Stimulated activated CD4-positive, alpha-beta T cell treated with anti-CD3 and anti-CD28 coated beads, Interleukin-2, amount 100 ng/mL, for 4 hours (primary cell): ENCODE measurements at places on chromosomes 5 and 9.
A peak's percentile ranks its signal among the peaks of the same experiment; 100 is the strongest.

DNA sequence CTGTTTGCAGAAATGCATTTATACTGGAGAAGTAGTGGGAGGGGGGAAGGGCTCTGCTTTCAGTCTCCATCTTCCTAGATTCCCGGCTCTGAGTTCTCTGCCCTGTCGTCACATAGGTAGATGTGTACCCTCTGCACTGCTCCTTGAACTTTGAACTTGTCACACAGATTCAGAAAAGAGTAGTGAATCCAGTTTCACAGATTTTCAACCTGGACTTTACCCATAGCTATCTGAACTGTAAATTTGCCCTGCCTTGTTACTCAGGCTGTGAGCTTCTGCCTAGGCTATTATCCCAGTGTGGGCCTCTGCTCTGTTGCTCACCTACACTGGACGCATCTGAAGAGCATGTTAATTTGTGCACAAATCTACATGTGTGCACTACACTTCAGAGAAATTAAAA is 12.8 kb upstream of the C9orf152 start:
- DNase-seq: no peak

GRCh38 chr5:43303242-43303641 is 10.0 kb downstream of the HMGCS1 start:
- no peak for DNase-seq

GRCh38 chr9:79325501-79325900 is 246.3 kb upstream of the TLE4 start:
- DNase-seq: no peak

DNA sequence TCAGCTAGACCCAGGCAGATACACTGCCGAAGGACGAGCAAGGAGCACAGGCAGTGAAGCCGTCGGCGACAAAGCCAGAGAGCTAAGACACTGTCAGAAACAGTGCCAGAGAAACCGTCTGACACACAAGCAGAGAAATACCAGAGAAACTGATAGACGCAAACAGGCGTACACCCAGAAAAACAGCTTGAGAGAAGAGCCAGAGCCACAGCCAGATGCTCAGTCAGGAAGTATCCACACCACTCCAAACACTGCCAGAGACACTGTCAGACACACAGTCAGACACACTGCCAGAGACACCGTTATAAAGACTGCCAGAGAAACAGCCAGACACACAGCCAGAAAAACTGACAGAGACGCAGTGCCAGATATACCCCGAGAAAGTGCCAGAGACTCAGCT is 19.1 kb downstream of the CNTFR start:
- DNase-seq: no peak

GRCh38 chr5:177368869-177369644 is 11.3 kb downstream of the RGS14 start:
- DNase-seq: no peak

GRCh38 chr9:1210954-1211353 is 160.8 kb downstream of the DMRT2 start:
- DNase-seq: no peak

DNA sequence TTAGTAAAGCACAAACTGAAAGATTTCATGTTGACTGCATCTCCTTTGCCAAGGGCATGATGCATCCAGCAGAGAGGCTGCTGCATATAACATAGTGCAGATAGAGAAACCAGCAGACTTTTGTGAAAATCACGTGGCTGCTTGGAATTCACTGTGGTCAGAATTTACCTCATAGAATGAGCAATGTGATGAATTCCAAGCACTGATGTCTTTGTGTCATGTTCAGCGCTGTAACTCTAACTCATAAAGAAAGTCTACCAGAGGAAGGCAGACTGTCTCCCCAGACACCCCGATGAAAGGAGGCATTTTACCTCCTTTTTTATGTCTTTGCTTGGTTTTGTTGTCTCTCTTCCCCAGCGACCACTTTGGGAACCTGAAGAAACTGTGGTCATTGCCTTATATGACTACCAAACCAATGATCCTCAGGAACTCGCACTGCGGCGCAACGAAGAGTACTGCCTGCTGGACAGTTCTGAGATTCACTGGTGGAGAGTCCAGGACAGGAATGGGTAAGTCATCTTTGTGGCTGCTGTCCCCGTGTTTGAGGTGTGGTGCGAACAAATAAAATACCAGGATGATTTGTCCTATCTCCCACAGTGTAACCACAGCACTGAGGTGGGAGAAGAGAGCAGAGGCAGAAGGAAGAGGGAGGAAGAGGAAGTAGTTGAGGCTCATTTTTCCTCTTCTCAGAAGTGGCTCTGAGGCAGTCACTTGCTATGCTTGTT is 42.0 kb downstream of the ITK start:
- DNase-seq: peak; percentile 86

- no peak for DNase-seq
Observed at GRCh38 chr9:100884518-100884917, 144.0 kb upstream of the PLPPR1 start.

DNA sequence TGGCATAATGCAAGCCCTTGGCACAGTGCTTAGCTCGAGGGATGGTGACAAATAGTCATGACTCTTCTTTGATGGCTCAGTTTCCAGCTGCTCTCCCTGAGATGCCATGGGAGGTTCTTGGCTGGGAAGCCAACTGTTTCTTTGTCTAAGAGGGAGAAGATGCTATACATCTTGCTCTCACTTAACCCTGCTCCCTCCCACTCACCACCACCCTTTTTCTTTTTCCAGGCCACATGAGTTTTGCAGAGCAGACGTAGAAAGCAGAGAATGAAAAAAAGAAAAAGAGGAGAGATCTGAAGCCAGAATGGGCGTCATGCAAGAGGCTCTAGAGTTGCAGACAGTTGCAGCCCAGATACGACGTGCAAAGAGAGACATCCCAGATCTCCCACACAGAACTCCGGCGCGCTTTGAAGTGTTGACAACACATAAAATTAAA is 160.5 kb downstream of the FGF18 start:
- DNase-seq: no peak

DNA sequence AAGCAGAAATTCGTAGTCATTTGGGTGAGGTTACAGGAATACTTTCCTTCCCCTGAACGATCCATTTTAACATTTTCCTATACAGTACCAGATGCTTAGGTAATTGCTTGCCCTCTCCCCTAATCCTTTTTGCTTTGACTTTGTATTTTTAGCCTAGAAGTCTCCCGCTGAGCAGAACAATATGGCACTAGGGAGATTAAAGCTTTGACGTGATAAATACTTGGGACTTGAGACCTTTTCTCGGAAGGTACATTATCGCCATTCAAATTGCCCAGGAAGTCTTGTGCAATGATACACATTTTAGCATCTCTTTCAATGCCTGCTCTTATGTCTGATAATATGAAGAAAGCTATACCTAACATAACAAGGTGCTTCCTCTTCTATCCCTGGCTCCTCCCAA is 22.9 kb upstream of the SPATA31C2 start:
- DNase-seq: no peak

DNA sequence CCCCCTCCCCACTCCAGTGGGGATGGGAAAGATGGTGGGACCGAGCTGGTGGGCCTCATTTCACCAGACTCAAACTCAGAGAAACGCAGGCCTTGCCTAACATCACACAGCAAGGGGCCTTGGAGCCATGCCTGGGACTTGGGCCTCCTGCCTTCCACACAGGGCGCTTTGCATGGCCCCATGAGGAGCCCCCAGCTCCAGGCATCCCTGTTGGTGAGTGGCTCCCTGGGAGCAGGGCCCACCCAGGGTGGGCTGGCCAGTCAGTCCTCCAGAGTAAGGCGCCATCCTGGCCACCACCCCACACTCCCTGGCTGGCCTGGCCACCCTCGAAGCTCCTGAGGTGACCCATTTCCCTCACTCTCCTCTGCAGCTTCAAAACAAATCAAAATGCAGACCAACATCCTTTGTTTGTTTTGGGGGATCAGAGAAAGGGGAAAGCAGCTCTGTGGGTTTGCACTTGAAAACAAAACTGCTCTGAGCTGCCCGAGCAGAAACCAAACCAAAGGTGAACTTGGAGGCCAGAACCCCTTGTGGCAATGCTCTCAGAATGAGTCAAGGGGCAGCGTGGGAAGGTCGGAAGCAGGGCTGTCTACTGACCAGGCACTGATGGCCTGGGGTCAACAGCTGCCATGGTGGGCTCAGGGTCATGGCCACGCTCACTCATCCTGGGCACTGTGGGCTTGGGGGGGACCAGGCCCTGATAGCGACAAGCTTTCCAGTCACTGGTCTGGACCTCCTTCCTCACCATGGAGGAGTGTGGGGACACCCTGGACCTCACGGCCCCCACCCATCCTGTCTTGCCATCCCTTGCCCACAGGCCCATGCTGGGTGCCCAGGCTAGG is 37.0 kb upstream of the VDAC1 start:
- no peak for DNase-seq

- no peak for DNase-seq
Observed at GRCh38 chr9:91907484-91908292, 42.3 kb downstream of the ROR2 start.

- DNase-seq: no peak
Observed at GRCh38 chr9:88972401-88972800, 18.9 kb upstream of the S1PR3 start.

DNA sequence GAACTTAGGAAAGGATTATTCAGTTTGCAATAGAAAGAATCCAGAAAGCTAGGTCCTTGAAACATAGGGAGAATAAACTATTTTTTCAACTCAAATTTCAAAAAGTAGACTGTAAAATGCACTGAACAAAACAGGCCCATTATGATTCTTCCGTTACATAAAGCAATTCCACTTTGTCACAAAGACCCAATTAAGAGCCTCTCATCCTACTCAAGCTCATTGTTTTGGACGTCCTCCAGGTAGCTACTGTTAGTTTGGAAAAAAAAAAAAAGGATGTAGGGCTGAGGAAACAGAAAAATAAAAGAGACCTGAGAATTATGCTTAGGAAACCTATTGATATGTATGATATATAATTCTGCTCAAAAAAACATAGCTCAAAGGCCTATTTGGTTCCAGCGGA is 74.0 kb downstream of the DIRAS2 start:
- no peak for DNase-seq

DNA sequence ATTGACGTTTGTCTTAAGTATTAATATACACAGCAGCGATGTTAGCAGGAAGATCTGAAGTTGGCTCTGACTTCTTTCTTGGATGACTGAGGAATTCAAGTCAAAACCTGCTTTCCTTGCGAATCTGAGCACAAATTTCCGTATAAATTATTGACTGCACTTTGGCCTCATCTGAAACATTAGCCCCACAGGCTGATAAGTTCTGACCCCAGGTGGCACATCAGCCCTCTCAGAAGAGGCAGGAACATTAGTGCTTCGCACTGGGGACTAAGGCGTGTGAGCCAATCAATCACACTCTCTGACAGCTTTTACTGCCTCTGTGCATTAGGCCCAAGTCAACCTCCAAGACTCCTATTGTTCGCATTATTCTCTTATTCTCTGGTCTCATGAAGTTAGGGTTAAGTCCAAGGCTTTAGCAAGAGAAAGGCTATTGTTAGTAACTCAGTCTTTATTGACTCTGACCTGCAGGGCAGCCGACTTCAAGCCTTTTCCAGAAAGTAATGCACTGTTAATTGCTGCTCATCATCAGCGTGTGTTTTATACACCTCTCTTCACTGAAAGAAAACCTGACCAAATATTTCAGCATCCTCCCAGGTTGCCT is 84.2 kb downstream of the ZNF608 start:
- no peak for DNase-seq

DNA sequence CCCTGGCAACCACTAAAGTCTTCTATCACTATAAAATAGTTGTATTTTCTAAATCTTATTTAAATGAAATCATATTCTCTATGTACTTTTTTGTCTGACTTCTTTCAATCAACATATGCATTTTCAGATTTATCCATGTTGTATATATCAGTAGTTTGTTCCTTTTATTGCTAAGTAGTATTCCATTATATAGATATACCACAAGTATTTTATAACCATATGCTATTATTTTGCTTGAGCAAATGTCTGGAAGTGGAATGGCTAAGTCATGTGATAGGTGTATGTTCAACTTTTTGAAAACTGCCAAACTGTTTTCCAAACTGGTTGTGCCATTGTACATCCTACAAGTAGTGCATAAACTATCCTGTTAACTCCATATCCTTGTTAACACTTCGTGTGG is 131.1 kb downstream of the CWC27 start:
- no peak for DNase-seq

DNA sequence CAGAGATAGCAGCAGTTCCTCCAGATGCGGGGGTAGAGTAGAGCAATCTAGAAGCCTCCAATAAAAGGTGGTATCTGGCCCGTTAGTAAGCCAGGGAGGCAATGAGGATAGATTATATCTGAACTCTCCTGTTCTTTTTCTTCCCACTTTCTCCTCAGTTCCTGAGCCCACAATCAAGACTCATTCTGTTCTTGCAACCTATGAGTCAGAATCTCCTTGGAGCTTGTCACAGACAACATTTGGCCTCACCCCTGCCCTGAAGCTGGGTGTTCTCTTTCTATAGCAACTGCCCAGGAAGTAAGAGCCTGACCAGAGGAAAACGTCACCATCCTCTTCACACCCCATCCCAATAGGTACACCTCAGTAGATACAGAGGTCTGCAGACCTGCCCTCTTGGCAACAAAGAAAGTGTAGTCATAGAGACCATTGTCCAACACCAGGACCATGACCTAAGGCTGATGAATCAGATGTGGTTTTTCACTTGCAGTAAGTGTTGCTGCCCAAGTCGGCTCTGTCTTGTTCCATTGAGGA is 76.3 kb upstream of the PCA3 start:
- DNase-seq: no peak

GRCh38 chr5:10556893-10557746 is 6.8 kb upstream of the ANKRD33B start:
- no peak for DNase-seq

GRCh38 chr5:168946363-168946762 is 354.6 kb downstream of the SLIT3 start:
- DNase-seq: no peak

- DNase-seq: peak; percentile 25
Observed at GRCh38 chr5:31825518-31826068, 186.7 kb downstream of the PDZD2 start.

GRCh38 chr9:76996700-76997099 is 22.8 kb upstream of the FOXB2 start:
- no peak for DNase-seq

- DNase-seq: no peak
Observed at GRCh38 chr5:140391312-140391711, 10.3 kb upstream of the ANKHD1 start.

- DNase-seq: no peak
Observed at GRCh38 chr9:219670-220365, 5.2 kb downstream of the DOCK8 start.

- DNase-seq: no peak
Observed at GRCh38 chr5:123421773-123422172, 1.4 kb downstream of the CEP120 start.

- no peak for DNase-seq
Observed at GRCh38 chr9:130663258-130663976, 977 bp upstream of the PRDM12 start.

GRCh38 chr5:20276959-20277263 is 288.9 kb upstream of the CDH18 start:
- DNase-seq: no peak

DNA sequence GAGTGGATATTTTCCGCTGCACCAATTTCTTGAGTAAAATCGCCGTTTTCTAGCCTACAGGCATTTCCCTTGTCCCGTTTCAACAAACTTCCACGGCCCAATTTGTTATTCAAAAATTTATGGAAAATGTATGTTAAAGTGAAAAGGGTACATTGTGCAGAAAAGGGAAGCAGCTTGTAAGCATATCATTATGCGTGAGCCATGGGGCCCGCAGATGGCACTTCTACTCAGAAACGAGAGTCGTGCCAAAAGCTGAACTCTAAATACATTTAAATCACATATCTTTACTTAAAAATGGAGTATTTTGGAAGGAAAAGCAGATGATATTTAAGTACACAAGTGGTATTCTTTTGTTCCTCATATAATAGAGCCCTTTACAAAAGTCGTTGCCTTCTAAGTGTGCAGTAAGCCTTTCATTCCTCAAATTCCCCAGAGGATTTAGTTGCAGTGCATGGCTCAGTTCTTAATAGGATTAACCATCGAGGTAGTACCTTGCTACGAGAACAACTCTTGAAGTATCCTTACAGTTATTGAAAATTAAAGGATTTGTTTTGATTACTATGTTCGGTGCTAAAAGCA is 1227.2 kb upstream of the WWC1 start:
- no peak for DNase-seq
